ENCODE measurements at places on chromosomes 6 and 20. TPM values are rescaled to one million over a fixed set of nuclear protein-coding genes. Genes with fewer than 3 reads are reported as not detected.

Gene PPP1R3D
- total RNA-seq: 8.0 TPM

Gene CHRNA4
- not detected for total RNA-seq

Gene CST4
- total RNA-seq: not detected

Gene EMILIN3
- 0.72 TPM for total RNA-seq

Gene C20orf144
- not detected for total RNA-seq

Gene MAS1
- 0.12 TPM for total RNA-seq

Gene CLDN20
- not detected for total RNA-seq

Gene CCDC170
- 5.4 TPM for total RNA-seq

Gene MYLK4
- 1.4 TPM for total RNA-seq

Gene EFCAB8
- 0.81 TPM for total RNA-seq

Gene NFS1
- 12.6 TPM for total RNA-seq

Gene PROKR2
- total RNA-seq: not detected

Gene UNC93A
- total RNA-seq: not detected

GRCh38 chr6:39231521-39232243, 2.4 kb upstream of the KCNK5 start:
- DNase-seq: no peak

DNA sequence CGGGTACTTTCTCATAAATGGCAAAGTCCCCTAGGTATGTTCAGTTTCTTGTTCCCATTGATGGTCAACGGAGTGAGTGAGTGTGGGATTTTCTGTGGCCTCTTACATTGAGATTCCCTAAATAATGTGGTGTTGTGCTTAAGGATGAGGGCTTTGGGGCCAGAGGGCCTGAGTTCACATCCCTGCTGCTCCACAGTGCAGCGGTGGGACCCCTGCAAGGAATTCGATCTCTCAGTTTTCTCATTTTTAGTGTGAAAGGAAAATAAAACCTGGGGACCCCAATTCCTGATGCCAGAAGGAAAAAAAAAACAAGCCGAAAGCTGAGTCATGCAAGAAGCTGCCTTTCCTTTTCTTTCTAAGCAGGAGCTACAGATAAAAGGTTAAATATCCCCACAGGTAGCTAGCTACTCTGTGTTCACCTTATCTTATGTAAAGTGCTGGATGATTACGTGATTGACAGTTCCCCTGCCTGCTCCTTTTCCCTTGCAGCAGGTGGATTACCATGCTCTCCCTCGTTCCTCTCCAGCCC, 120.2 kb upstream of the CLDN20 start:
- no peak for DNase-seq

DNA sequence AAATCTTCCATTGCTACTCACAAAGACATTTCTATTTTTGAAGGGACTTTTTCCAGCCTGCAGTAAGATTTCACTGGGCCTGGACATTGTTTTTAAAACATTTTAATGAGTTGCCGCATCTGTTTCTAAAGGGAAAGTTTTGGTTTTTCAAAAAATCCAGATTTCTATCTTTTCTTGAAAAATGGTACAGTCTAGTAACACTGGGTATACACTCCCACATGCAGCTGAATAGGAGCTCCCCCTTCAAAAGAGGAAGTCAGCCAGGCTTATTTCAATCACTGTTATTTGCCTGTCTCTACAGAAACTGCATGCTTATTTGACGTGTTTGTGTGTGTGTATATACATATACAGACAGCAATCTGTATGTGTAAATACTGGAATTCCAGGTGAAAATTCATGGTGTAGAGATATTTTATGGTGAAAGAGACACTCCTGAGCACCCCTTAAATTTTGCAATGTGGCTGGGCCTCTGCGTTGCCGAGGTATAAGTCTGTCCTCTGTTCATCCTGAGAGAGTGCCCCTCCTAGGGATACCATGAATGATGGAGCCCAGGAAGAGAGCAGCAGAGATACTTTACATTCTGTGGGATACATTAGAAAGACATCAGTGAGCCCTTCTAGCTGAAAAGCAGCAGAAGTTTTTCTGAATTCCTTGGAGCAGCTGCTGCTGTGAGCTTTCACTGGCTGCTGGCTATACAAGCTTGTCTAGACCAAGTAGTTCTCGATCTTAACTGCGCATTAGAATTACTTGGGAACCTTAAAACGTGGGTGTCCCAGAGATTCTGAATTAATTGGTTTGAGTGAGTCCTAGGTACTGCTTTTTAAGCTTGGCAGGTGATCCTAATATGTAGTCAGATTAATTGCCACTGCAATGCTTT, 12.0 kb upstream of the ABRACL start:
- no peak for DNase-seq

GRCh38 chr6:157909282-157909664, 72.4 kb upstream of the SYNJ2 start:
- DNase-seq: no peak

DNA sequence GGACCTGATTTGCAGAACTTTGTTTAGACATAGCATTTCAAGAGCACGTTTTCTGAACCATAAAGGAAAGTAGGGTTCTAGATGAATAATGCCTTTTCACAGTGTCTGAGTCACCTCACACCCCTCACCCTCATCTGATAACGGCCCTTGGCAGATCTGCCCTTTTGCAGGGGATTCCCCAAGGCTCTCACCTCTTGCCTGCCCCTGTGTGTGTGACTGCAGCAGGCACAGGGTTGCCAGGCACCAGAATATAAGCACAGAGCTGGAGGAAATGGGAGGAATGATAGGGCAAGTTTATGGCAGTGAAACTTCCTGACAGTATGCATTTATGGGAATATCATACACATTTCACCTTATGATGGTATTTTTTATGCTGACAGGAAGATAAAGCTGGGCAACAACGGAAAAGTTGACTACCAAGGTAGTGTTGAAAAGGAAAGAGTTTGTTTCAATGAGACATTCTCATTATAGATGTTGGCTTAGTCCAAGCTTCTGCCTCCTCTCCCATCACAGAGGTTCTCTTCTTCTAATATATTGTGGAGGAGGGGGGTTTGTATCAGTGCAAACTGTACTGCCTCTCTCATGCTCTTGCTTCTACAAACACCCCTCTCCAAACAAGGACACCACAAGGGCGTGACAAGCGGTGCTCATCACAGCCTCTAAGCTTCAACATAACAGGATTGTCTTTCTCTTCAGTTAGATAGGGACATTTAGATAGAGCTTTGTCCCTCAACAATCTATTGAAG, 101.5 kb upstream of the BACH2 start:
- DNase-seq: no peak

- DNase-seq: no peak
Observed at GRCh38 chr6:141688916-141689315, 443.8 kb upstream of the GJE1 start.

- DNase-seq: no peak
Observed at GRCh38 chr6:114024746-114025145, 53.8 kb upstream of the HDAC2 start.

- DNase-seq: no peak
Observed at GRCh38 chr6:73747289-73747688, 51.3 kb downstream of the CD109 start.

GRCh38 chr6:14897831-14898230, 348.0 kb upstream of the JARID2 start:
- no peak for DNase-seq

GRCh38 chr6:136435101-136435500, 115.1 kb downstream of the MAP7 start:
- DNase-seq: no peak

DNA sequence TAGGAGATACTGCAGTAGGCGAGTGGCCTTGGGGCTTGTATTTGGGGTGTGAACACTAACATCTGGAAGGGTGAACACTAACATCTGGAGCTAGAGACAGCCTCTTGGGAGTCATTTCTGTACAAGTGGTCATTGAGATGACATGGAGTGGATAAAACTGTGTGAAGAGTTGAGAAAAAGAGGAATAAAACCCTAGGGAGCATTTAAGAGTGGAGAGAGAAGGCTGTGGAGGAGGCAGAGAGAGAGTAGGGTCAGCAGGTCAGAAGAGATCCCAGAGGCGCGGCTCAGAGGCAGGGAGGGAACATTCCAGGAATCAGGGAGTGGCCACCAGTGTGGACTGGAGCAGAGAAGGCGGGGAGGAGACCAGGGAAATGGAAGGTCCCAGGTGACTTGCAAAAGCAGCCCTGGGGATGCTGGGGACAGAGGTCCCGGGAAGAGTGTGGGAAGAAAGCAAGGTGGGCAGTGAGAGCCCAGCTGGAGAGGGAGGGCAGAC, 202.0 kb upstream of the RNF24 start:
- no peak for DNase-seq

GRCh38 chr6:32327103-32327502, 44.6 kb downstream of the TSBP1 start:
- no peak for DNase-seq

- no peak for DNase-seq
Observed at GRCh38 chr6:22544476-22544875, 24.9 kb upstream of the HDGFL1 start.

- DNase-seq: no peak
Observed at GRCh38 chr20:14821251-14821650, 483.8 kb upstream of the FLRT3 start.

DNA sequence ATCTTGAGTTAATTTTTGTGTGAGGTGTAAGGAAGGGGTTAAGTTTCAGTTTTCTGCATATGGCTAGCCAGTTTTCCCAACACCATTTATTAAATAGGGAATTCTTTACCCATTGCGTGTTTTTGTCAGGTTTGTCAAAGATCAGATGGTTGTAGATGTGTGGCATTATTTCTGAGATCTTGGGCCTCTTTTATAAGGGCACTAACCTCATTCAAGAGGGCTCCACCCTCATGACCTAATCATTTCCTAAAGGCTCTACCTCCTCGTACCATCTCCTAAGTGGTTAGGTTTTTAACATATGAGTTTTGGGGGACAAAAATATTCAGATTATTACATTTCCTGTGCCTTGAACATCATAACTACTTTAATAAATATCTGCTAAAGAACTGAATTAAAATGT, 510.9 kb downstream of the UTRN start:
- no peak for DNase-seq

GRCh38 chr6:109503327-109504224, 20.6 kb upstream of the ZBTB24 start:
- DNase-seq: no peak

- no peak for DNase-seq
Observed at GRCh38 chr6:157984686-157985225, 3.1 kb downstream of the SYNJ2 start.

DNA sequence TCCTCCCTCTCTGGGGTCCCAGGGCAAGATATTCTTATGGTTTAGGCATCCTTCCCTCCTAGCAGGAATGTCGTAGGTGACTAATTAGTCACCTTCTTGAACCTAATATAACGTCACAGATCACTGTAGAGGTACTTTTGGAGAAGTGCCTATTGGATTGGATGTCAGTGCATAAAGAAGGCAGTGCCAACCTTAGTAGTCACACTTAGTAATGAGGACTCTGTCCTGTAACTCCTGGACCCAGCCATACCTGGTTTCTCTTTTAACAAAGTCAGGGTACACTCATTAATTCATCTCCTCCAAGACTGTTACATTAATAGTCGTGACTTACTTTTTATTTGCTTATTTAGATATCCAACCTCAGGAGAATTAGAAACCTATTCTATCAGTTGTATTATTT, 20.0 kb downstream of the VTA1 start:
- DNase-seq: no peak

DNA sequence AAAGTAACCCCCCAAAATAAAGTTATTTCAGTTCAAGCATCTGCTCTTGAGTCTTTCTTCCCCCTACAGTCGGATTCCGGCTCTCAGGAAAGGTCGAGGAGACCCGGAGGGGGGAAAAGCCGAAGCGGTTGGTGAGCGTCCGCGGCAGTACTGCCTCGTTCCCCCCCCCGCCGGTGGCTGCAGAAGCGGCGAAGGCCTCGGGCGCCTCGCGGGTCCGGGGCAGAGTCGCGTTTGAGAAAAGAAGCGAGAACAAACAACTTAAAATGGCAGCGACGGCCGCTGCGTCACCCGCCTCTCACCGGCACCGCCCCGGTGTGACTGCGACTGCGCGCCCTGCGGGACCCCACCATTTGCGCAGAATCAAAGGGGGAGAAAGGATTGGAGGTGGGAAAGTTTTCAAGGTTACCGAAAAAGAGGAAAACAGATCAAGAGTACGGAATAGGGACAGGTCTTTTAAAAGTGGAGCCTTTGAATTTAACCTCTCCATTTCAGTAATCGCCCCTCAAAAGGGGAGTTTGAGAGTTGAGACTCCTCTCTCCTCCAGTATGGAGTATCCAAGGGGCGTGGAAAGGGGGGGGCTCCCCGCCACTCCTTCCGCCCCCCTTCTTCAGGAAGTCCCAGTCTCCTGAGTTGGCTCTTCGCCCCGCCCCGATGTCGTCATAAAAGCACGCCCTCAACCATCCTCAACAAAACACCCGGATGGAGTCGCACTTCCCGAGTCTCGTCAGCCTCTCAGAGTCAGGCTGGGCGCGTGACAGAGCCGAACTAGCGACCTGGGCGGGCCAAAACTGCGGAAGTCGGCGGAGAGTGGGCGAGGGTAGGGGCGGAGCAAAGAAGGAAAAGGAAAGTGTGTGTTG, 1.9 kb upstream of the C6orf62 start:
- peak; percentile 100 for DNase-seq

DNA sequence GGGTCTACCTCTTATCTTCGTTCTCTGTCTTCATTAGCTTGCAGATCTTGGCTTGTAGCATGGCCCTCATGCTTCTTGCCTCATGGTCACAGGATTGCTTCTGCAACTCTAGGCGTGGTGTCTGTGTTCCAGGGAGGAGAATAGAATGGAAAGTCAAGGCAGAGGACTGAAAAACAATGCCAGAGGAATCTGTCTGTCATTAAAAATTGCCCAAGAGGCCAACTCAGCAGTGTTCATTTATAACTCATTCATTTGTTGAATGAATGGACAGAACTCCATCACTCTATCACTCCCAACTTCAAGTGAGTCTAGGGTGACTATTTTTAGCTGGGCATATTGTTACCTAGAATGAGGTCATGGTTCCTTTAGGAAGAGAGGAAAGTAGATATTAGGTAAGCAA, 179.6 kb downstream of the UST start:
- DNase-seq: no peak

GRCh38 chr20:51994751-51995417, 192.6 kb upstream of the SALL4 start:
- DNase-seq: no peak

DNA sequence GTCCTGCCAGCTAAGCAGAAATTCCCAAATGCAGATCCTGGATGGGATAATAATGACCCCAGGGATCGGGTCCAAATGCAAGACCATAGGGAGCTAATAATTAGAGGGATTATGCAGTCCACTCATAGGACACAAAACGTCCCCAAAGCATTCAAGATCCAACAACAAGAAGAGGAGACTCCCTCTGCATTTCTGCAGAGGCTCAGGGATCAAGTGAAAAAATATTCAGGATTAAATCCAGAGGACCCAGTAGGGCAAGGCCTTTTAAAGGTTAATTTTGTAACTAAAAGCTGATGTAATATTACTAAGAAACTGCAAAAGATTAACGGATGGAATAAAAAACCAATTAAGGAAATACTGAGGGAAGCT, 22.2 kb downstream of the HLA-A start:
- no peak for DNase-seq

- peak; percentile 83 for DNase-seq
Observed at GRCh38 chr20:43914311-43915210, at the start of gene TOX2. Gene TOX2 (plus strand): TSS chr20:43914852. CDS start chr20:43914892, 40 bp downstream.

DNA sequence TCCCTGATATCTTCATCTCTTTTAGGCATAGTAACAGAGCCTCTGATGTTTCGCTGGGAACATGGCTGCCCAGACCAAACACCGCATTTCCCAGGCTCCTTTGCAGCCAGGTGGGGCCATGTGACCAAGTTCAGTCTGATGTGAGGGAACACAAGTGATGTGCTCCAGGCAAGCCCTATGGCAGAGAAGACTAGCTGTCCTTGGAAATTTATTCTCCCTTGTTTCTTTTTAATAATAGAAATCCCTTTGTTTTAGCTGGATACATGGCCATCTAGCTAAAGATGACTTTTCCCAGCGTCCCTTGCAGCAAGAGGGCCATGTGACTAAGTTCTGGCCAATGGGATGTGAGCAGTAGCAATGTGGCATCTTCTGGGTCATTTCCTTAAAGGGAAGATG, 30.8 kb downstream of the SLC2A10 start:
- no peak for DNase-seq

GRCh38 chr20:15033269-15033668, 695.9 kb upstream of the FLRT3 start:
- no peak for DNase-seq
